ENCODE measurements at places on chromosomes 1 and 21.
A peak's percentile ranks its signal among the peaks of the same experiment; 100 is the strongest.

DNA sequence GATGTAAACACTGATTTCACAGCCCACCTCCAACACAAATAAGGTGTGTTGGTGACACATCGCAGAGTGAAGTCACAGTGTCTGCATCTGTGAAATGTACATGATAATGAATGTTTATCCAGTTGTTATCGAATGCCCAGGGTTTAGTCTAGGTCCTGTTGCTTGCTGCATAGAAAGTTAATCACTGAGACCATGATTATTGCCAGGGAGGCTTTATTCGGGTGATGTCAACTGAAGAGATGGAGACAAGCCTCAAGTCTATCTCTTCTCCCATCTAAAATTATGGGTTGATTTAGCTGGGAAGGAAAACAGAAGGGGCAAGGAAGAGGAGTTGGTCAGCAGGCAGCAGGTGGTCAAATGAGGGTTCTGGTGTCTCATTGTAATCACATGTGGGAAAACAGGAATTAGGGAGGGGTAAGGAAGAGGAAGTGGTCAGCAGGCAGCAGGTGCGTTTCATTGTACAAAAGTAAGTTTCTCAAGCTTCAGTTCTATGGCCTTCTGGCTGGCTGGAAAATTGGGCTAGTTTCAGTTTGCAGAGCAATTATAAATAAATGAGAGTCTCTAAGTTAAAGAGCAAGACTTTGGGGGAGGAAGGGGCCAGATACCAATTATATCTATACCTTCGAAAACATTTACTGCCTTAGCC is 146.3 kb upstream of the DNAH14 start:
- no peak for DNase-seq

DNA sequence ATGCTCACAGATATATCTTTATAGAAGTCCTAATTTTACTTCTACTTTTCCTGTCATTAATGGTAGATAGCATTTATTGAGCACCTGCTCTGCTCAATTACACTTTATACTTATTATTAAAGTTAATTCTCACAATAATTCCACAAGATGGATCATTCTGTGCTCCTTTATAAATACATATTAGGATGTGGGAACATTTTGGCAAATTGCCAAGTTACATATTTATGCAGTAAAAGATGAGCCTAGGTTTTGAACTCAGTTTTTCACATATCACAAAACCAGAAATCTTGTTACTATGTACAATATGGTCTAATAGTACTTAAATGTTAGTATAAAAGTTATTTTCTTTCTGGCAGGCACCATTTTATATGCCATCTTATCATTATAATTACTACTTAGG is 895.0 kb upstream of the B3GALT2 start:
- no peak for DNase-seq

GRCh38 chr1:59625384-59625783 is 189.4 kb upstream of the HOOK1 start:
- no peak for DNase-seq

DNA sequence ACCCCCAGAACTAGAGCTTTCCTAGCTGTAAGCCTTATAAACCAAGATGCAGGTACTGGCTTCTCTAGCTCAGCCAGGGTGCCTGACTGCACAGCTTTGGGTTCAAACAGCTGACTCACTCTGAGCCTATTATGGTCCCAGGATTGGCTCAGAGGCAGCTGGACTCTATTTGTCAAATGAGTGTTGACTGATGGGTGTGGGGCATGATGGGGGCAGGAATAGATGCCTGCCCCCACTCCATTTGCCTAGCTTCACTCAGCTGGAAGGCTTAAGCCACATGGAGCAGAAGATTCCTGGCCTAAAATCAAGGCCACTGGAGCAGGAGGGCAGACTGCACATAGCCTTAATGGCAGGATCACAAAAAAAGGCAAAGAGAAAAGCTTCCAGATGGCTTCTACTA is 90.5 kb downstream of the PIK3R3 start:
- DNase-seq, result no peak

GRCh38 chr1:231170875-231171274 is 9.0 kb downstream of the TRIM67 start:
- DNase-seq, result no peak

DNA sequence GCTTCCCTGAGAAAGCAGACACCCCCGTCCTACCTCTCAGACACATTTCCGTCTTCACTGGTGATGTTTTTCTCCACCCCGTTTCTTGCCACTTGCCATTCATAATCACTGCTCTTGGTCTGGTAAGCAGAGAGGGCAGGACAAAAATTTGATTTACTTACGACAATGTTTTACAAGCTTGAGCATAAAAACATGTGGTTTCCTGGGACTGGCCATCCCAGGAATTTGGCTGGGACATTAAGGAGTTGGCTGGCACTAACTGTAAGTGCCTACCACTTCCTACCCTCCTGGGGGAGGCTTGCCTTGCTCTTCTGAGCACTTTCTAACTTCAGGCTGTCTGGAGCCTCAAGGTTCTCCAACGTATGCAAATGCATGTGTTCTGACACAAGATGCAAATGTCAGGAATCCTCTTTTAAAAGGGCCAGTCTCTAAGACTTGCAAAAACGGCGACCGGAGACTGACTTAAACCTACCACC is 24.2 kb downstream of the ZBTB18 start:
- no peak for DNase-seq

DNA sequence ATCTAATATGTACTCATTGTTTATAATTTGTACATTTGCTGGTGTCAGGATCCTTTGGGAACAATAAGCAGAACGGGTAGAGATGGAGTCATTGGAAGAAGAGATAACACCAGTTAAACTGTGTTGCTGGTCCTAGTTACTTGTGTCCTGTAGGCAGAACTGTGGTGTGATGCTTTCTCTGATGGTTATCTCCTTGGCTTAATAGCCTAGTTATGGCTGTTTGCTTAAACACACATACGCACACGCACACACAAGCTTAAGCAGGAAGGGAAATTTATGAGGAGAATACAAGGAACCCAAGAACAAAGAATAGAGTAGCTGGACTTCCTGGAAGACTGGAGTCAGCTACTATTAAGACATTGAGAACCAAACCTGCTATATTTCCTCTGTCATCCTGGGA is 5.7 kb upstream of the PKN2 start:
- no peak for DNase-seq

GRCh38 chr21:38511662-38512243 is 13.5 kb upstream of the ERG start:
- no peak for DNase-seq

GRCh38 chr1:223549740-223550139 is 115.8 kb downstream of the CAPN8 start:
- DNase-seq, result no peak

DNA sequence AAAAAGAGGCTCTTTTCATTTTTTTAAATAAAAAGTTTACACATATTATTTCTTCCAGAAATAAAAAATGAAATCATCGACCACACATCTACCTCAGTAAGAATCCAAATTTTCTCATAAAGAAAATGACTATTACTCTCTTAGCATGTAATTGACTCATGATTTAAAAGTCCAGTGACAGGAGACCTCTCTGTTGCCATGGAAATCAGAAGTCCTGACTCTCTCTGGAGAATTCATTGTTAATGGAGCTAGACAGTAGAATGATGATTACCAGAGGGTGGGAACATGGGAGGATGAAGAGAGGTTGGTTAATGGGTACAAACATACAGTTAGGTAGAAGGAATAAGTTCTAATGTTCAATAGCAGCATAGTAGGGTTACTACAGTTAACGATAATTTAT is 5.0 kb upstream of the CLCA4 start:
- no peak for DNase-seq

GRCh38 chr1:53892911-53893310 is 1.1 kb upstream of the DIO1 start:
- no peak for DNase-seq

- peak; percentile 2 for DNase-seq
Observed at GRCh38 chr1:107750364-107750959, 214.5 kb downstream of the VAV3 start.

GRCh38 chr1:37958690-37959089 is 11.8 kb upstream of the INPP5B start:
- DNase-seq, result no peak

DNA sequence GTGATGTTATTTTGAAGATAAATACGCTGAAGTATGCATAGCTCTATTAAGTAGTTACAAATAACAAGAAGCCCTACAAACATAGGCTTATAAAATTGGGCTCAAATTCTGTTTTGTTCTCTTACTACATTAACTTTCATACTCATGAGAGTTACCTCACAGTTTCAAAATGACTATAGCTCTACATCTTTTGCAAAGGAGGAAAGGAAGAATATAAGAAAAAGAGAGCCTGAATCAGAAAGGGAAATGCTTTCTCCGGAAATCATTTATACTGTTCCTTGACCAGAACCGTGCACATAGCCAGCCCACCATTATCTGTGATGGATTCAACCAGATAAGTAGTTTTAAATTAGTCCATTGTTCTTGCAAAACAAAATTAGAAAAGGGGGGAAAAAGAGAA is 1252.1 kb downstream of the NCAM2 start:
- no peak for DNase-seq

DNA sequence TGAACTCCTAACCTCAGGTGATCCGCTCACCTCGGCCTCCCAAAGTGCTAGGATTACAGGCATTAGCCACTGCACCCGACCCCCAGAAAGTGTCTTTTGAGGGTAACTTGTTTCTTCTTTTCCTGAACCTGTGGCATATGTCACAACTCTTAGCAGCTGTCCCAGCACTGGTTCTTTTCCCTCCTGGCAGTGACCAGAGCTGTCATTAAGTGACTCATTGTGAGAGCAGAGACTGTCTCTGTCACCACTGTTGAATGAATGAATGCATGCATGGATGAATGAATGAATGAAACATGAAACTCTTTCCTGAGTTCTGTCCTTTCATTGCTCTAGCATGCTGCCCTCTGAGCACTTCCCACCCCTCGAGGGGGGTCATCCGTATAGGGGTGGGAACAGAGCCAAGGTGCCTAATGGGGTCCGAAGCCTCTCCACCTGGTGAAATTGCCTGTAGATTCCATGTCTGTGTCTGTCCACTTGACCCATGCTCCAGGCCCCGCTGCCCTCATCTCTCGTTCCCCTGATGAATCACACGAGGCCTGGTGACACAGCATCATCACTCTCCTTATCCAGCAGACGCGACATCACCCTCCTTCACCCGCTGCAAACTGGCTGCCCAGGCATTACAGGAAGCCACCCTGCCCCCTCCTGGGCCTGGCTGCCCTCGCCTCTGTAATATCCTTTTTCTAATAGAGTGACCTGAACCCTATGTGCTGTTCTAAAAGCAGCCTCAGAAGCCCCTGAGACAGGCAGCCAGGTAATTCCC is 75.0 kb downstream of the IGSF21 start:
- DNase-seq, result no peak

DNA sequence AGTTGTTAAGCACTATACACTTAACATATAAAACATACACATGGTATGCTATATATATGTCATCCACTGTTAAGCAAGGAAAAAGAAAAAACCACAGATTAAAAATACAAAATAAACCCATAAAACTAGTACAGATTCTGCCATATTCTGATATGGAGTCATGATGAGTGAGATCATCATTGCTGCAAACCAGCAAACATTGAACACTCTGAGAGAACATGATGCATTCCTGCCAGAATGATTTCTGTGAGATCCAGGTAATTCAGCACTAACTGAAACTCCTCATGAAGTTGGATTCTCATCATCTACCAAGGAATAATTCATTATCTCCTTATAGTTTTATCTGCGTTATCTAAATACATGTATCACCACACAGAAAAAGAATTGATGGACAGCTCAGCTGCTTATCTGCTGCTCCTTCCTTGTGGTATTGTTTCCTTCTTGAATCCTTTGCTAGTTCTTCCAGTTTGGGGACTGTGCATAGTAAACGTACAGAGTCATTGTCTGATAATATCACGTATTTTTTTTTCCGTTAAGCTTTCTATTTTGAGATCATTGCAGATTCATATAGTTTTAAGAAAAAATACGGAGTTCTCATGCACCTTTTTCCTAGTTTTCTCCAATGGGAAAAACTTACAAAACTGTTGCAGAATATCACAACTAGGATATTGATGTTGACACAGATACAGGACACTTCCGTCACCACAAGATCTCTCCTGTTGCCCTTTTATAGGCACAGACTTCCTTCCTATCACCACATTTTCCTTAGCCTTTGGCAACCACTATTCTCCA is 9.3 kb downstream of the RAB4A start:
- no peak for DNase-seq

DNA sequence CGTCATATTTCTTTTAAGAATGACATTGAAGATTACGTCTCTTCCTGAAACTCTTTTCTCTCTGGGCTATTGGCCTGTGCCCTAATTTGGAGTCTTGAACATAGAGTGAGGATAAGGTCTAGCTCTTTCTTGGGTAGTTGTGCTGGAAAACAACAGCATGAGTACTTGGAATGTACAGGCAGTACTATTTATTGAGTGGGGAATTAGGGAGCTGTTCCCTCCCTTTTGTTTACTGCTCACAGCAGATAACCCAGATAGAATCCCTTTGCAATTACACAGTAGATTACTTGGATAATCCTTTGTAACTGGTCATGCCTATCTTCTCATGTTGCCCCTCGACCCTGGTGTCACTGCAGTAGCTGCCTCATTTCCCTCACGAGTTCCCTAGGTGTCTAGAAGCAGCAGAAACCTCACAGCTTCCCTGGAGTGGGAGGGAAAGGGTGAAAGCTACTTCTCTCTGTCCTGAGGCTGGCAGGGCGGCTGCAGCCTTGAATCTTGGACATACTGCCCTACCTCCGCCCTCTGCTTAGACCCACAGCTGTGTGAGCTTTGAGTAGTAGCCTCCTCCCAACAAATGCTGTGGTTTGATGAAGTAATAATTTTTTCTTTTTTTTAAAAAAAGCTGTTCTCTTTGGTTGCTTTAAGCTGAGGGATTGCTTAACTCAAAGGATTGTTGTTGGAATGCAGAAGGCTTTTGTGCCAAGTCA is 70.6 kb downstream of the FGGY start:
- no peak for DNase-seq

GRCh38 chr1:109243221-109243620 is 6.1 kb upstream of the CELSR2 start:
- DNase-seq, result no peak

DNA sequence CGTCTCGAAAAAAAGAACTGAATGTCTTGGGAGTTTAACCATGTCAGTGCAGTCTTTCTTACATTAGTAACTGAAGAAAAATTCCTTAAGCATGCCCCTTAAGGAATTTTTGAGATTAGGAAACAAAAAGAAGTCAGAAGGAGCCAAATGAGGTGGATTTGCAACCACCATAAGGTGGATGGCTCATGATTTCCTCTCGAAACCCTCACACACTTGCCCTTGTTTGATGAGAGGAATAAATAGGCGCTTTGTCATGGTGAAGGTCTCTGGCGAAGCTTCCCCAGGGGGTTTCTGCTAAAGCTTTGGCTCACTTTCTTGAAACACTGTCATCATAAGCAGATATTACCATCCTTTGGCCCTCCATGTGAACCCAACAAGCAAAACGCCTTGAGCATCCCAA is 68.2 kb downstream of the POFUT2 start:
- DNase-seq, result no peak

DNA sequence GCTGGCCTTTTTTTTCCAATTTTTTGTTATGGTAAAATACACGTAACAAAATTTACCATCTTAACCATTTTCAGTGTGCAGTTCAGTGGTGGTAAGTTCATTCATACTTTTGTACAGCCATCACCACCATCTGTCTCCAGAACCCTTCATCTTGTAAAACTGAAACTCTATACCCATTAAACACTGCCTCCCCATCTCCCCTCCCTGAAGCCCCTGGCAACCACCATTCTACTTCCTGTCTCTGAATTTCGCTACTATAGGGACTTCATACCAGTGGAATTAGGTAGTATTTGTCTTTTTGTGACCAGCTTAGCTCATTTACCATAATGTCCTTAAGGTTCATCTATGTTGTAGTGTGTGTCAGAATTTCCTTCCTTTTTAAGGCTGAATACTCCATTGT is 8.7 kb downstream of the PKNOX1 start:
- peak; percentile 24 for DNase-seq

- DNase-seq, result no peak
Observed at GRCh38 chr1:75908717-75909152, 23.5 kb downstream of the ASB17 start.

Measured in stimulated activated naive CD8-positive, alpha-beta T cell treated with anti-CD3 and anti-CD28 coated beads, Interleukin-15, amount 100 ng/mL, for 72 hours (primary cell).